ENCODE measurements at places on chromosomes 12 and 14.

DNA sequence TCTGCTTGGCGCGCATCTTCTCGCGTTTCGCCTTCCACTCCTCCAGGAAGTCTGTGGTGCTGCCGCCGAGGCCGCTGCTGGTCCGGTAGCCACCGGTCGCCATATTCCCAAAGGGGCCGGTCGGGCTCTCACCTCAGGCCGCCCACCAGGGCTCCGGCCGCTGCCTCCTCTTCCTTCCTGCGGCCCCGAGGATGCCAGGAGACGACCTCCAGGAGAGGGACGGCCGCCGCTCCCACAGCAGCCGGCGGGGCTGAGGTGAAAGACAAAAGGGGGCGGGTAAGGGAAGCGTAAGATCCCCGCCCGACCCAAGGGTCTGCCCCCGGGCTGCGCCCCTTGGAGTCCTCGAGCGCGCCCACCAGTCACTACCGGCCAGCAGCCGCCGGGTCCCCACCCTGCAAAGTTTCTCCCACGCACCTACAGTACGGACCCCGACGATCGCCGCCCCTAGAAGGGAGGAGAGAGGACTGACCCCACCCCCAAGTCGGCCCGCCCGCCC is 574 bp downstream of the PAWR start:
- no peak for DNase-seq

DNA sequence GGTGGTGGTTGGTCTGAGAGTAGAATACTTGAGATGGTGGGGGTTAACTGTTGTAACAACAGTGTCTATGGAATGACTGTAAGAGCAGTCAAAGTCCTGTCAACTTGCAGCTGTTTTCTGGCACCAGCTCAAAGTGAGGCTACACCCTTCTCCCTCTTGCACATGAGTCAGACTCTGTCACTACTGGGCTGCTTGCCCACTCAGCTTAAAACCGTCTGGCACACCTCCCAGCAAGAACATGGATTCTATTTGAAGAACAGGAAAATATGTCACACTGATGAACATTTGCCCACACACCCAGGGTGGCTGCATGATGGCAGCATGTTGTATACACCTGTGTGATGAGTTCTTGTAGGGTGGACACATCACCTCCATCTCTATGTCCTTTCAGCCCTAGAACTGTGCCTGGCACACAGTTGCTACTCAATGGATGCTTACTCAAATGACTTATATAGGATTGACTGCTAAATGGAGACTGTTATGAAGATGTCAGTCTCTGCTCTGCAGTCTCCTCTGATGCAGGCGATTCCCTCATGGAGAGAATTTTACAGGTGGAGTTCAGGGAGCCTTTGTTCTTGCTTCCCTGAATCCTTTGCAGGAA is 19.3 kb upstream of the SERPINA6 start:
- no peak for DNase-seq

- peak; percentile 78 for DNase-seq
These were observed 4.2 kb upstream of the AJUBA start for GRCh38 chr14:22986508-22987054.

GRCh38 chr12:28998662-28999120 is 150.4 kb upstream of the FAR2 start:
- no peak for DNase-seq

DNA sequence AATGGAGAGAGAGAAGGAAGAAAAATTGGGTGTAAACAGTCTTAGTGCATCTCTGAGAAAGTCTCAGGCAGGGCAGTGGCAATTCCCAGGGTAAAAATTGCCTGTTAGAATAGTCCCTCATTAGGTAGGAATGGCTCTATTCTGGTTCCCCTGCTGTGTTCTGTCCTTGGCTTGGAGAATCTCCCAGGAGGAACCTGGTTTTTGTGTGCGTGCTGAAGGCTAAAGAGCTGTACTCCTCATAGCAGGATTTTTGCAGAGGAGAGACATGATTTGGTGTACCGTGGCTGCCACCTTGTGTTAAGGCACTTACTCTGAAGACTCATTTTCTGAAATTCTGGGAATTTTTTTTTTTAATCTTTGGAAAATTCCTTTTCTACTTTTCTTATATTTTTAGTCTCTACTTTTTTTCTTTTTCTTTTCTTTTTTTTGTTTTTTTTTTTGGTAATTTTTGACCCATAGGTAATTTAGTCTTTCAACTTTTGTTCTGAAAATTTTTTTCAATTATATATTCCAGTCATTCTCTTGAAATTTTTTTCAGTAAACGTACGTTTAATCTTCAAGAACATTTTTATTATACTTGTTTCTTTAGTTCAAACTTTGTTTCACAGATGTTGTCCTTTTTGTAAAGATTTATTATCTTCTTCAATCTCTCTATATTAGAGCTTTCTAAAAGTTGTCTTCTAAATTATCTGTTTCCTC is 63.8 kb downstream of the FBXO33 start:
- DNase-seq: no peak

DNA sequence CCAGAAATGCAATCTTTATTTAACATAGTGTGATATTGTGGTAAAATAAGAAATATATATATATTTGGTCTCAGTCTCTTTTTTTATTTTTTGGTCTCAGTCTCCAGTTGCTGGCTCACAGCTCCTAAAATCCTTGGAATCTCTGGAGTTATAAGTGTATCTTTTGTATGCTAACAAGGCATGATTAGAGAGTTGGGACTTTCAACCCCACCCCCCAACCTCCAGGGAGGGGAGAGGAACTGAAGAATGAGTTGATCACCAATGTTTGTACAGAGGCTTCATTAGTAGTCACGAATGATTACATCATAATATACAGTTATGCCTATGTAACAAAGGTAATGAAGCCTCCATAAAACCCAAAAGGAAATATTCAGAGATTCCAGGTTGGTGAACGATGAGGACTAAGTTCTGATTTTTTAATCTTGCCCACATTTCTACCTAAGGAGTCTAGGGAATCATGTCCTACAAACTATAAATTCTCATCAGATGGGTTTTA is 22.8 kb upstream of the LALBA start:
- DNase-seq: no peak

GRCh38 chr12:54126696-54127537 is 61.9 kb downstream of the SMUG1 start:
- peak; percentile 4 for DNase-seq

GRCh38 chr14:69331206-69331605 is 66.9 kb downstream of the ERH start:
- no peak for DNase-seq

GRCh38 chr14:58133739-58134138 is 18.3 kb downstream of the ARMH4 start:
- DNase-seq: no peak

DNA sequence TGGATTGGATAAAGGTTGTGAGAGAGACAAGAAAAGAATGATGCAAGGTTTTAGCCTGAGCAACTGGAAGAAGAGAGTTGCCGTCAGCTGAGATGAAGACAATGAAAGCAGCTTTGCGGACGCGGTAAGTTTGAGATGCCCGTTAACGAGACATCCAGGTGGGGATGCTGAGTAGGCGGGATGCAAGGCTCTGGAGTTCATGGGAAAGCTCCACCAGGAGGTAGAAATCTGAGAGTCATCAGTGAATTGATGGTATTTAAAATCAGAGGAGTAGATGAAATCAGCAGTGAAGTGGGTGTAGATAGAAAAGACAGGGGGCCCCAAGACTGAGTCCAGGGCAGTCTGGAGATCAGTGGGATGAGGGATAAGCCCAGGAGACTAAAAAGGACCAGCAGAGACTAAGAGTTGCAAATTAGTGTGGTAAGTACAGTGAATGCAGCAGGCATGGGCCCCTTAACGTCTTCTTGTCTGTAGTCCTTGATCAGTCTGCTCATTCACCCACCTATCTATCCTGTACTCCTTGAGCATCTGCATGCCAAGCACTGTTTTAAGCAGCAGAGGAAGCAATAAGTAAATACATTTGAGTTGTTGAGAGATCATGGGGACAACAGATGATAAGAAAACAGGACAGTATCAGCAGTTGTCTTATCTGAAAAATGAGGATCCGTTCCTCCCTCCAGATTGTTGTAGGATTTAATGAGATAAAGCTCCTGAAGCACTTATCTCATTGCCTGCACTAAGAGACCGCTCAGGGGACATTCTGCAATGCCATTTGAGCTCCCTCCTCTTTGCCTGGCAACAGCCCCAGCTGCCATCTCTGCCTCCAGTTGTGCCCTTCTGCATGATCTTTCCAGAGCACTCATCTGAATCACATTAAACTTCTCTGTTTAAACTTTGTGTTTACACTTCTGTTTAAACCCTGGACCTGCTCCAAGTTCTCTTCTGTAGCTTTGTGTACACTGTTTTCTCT is 91.5 kb downstream of the APAF1 start:
- no peak for DNase-seq

GRCh38 chr14:90273532-90273931 is 17.2 kb downstream of the PSMC1 start:
- DNase-seq: no peak

GRCh38 chr12:3968523-3968922 is 95.3 kb upstream of the PARP11 start:
- DNase-seq: no peak

DNA sequence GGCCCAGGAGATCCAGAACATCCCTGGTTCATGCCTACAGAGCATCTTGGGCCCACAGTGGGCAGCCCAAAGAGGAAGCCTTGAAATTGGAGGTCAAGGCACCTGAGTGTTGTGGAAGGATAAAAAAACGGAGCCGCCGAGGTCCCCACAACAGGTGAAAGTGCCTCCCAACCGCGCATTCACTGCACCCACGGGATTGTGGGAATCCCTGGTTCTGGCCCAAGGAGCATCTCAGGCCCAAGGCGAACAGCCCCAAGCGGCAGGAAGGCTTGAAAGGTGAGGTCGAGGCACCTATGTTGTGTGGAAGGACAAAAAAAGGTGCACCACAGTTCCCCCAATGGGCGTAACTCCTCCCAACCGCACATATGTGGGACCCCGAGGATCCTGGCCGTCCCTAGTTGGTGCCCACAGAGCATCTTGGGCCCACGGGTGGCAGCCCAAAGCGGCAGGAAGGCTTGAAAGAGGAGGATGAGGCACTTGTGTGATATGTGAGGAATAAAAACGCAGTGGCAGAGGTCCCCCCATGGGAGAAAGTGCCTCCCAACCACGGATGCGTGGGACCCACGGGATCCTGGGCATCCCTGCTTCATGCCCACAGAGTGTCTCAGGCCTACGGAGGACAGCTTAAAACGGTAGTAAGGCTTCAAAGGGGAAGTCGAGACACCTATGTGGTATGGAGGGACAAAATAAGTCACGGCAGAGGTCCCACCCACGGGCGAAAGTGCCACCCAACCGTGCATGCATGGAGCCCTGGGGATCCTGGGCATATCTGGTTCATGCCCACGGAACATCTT is 583.9 kb downstream of the ALG10 start:
- DNase-seq: no peak

- DNase-seq: no peak
These were observed 87.7 kb upstream of the FOXN3 start for GRCh38 chr14:89504602-89505313.

DNA sequence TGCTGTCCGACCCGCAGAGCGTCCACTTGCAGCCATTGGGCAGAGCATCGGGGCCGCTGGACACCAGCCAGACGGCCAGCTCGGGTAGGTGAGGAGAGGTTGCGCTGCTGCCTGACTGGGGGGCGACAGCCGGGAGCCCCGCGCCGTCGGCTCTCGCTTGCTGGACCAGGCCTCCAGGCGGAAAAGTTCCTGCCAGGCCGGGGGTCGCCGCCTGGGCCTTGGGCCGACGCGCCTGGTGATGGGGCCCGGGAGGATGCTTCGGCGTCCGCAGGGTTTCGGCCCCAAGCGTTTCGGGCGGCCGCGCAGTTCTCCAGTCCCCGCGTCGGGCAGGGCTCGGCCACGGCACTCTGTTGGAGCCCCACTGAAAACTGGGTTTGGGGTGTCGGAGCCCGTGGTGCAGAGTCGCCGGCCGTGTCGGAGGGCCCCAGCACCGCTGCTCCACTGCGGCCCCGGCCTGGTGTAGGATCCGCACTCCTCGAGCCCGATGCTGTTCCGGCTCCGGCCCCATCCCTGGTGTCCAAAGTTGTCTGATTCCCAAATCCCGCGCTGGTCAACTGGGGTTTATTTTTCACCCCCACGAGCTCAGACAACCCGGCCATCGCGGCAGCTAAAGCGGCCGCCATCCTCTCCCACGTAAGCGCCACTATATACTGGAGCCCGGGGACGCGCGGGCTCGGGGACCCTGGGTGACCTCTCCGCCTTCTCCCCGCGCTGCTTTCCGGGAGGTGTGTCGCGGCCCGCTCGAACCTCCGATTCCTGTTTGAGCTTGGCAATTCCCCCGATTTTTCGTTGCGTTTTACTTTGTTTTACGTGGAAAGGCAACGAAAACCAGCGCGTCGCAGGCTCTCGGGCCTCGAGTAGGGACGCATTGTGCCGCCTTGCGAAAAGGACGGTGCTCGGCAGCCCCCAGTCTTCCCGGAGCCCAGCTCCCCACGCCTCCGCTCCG is 872 bp downstream of the VSX2 start:
- no peak for DNase-seq

DNA sequence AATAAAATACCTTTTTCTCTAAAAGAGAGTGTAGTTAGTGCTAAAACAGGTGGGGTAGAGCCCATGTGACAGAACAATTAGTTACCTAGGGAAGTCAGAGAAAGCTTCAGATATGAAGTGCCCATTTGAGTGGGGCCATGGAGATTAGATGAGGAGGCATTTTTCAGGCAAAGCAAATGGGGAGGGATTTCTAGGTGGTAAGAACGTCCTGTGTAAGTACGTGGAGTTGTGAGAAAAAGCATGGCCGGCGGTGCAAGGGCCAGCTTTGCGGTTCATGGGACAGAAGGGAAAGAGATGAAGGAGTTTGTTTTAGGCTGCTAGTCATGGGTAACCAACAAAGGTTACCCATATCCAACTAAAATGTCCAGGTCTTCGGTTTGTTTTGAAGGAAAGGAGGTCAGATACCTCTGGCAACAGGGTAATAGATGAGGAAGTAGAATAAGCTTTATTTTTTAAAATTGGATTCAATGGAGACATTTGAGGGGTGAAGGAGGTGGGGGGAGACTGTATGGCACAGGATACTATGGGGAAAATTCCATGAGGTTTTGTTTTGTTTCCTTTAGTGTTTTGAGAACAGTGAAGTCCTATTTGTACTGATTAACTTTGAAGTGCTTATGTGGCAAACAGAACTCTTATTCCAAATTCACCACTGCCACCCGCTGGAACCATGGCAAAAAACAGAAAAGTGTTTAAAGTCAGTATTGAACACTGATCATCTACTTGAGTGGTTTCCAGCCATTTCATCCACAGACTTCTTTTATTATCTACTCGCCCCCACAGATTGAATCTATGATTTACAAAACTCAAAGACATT is 10.0 kb upstream of the SNRPF start:
- no peak for DNase-seq

DNA sequence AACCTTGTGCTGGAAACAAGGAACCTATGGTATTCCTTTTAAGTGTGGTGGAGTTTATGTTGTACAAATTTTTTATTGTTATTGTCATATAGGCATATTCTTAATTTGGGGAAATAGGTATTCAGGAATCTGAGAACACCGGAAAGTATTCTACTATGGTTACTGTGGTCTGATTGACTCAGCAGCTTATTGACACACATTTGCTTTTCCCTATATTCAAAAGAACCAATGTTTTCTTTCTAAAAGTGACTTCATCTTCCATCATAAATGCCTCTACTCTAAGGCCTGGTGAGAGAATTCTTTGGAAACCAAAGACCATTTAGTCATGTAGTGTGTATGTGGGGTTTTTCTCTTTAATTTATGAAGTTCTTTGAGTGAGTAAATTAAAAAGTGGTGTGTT is 474.8 kb downstream of the TMTC2 start:
- no peak for DNase-seq
